ENCODE measurements at places on chromosomes 3 and 15. TPM values are rescaled to one million over a fixed set of nuclear protein-coding genes. Genes with fewer than 3 reads are reported as not detected.

Gene APBA2
- 26.4 TPM for total RNA-seq

Gene ITIH1
- total RNA-seq: not detected

GRCh38 chr3:130692455-130692854, 54.2 kb downstream of the PIK3R4 start:
- H3K36me3 ChIP-seq: peaks cover 13% of the 10 kb centered on the region
- no peaks in the 10 kb centered on the region for H3K27me3 ChIP-seq
- no peaks in the 10 kb centered on the region for H3K4me1 ChIP-seq
- no peak for DNase-seq

DNA sequence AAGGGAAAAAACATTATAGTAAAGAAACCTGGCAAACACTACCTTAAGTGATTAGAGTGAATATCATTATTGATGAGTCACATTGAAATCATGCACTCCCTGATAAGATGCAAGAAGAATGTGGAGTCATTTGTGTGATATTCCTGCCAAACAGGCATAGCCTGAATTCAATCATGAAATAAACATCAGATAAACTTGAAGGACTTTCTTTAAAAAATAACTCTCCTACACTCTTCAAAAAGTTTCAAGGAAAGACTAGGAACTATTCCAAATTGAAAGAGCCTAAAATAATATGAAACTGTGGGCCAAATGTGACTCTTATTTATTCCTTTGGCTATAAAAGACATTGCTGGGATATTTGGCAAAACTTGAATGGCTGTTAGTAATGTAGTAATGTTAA, 625.7 kb upstream of the LMCD1 start:
- H3K27ac ChIP-seq: no peak overlapping the region
- no peak overlapping the region for H3K4me3 ChIP-seq
- no peaks in the 10 kb centered on the region for H3K4me1 ChIP-seq
- H3K36me3 ChIP-seq: no peaks in the 10 kb centered on the region

DNA sequence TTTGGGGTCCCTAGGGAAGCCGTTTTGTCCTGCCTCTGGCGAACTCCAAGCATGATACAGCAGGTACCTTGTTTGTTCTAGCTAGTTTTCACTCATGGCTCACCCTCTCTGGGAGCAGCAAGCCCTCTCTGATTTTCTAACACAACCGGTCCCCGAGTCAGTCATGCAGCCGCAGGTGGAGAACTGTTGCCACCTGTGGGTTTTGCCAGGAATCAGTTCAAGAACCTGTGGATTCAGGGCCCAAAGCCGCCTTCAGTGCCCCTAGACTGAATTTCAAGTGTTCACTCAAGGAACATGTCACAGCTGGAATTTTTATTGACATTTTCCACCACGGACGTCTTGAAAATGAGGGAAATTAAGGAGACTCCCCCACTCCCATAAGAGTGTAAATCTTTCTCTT, 13.3 kb upstream of the LRRK1 start:
- no peak overlapping the region for H3K4me3 ChIP-seq
- H3K27ac ChIP-seq: no peak overlapping the region
- H3K27me3 ChIP-seq: no peaks in the 10 kb centered on the region
- peaks cover 17% of the 10 kb centered on the region for H3K4me1 ChIP-seq
- H3K36me3 ChIP-seq: no peaks in the 10 kb centered on the region

All from chondrocyte (in vitro differentiated cells).